ENCODE measurements at places on chromosomes 7 and 10.
A peak's percentile ranks its signal among the peaks of the same experiment; 100 is the strongest.

DNA sequence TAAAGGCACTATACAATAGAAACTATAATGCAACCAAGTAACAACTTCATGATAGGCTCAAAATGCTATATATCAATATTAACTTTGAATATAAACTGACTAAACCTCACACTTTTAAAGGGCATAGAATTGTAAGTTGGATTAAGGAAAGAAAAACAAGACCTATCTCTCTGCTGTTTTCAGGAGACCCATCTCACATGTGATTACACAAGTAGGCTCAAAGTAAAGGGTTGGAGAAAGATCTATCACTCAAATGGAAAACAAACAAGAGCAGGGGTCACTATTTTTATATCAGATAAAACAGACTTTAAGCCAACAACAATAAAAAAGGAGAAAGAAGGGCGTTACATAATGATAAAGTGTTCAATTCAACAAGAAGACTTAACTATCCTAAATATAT is 155.5 kb downstream of the CDK14 start:
- DNase-seq, result no peak

DNA sequence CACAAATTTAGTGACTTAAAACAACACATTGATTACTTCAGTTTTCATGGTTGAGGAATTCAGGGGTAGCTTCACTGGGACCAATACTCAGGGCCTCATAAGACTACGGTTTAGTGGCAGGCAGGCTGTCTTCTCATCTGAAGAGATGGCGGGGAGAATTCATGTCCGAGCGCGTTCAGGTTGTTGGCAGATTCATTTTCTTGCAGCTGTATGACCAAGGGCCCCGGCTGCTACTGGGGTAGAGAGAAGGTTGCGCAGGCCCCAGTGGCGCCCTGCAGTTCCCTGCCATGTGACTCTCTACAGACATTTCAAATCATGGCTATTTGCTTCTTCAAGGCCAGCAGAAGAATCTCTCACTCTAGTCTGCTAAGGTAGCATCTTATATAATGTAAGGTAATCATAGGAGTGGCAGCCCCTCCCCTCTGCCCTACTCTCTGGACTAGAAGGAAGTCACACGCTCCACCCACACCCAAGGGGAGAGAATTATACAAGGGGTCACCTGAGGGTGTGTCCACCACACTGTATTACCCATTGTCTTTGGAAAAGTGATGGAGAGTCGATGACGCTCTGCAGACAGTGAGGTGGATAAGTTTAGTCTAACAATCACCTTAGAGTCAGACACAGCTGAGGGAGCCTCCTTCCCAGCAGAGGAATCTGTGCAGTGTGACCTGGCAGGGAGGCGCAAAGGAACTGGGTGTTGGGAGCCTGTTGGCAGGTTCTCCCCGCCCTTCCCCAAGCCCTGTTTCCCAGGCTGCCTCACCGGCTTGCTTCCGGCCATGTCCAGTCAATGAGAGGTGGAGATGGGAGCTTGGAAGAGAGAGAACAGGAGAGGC is 35.7 kb upstream of the PLEKHA1 start:
- no peak for DNase-seq

DNA sequence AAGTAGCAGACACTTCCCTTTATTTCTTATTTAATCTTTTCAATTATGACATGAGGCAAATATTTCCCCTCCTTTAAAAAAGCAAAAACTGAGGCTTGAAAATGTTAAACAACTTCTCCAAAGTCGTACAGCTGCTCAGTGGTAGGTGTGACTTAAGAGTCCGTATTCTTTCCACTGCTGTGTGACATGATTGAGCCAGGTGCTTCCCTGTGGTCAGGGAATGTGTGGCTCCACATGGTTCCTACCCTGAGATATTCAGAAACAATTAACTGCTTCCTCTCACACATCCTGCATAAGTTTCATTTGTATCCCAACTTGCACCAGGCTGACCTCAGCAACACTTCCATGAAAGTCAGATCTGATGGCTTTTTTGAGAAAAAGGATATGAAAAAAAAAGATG is 13.6 kb downstream of the OPALIN start:
- no peak for DNase-seq

- no peak for DNase-seq
Observed at GRCh38 chr10:57351076-57351475, 916.6 kb downstream of the IPMK start.

- DNase-seq, result peak; percentile 46
Observed at GRCh38 chr10:69846293-69846921, 44.7 kb downstream of the COL13A1 start.

- DNase-seq, result no peak
Observed at GRCh38 chr7:29859104-29859503, 52.8 kb downstream of the WIPF3 start.

GRCh38 chr7:104650991-104651640 is 322.7 kb downstream of the LHFPL3 start:
- peak; percentile 14 for DNase-seq

- DNase-seq, result no peak
Observed at GRCh38 chr10:25222085-25222660, 47.4 kb downstream of the GPR158 start.

- no peak for DNase-seq
Observed at GRCh38 chr10:67883710-67884312, 645 bp upstream of the SIRT1 start.

GRCh38 chr10:76649723-76650127 is 987.9 kb downstream of the KCNMA1 start:
- DNase-seq, result peak; percentile 75

DNA sequence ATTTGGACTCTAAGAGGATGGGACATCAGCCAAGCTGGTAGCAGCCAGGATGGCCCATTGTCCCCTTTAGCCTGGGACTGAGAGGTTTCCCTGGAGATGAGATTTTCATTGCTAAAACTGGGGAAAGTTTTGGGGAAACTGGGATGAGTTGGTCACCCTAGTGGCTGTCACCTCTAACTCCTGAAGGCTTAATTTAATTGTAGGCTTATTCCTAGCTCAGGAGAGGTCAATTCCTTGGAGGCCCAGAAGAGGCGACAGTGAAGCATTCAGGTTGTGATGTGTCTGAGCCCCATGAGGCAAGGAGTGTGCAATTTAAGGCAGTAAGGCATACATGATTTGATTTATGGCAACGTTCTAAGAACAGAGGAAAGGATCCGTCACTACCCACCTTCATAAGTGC is 24.9 kb upstream of the JAZF1 start:
- DNase-seq, result no peak

DNA sequence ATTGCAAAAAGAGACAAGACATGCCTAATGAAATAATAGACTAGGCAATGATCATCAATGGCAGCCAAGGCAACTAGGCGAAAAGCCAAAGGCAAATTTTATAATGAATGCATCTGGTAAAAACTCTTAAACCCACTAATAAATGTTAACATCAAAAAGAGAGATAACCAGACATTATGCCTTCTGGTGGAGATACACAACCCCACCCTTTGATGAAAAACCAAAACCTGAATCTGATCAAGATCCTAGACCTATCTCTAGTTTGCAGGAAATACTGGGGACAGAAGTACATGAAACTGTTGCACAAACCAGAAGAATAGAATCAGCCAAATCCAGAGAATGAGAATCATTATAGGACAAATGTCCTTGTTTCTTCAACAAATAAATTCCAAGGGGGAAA is 22.0 kb upstream of the GSAP start:
- no peak for DNase-seq

- no peak for DNase-seq
Observed at GRCh38 chr10:43952760-43953159, 304.1 kb upstream of the ZNF32 start.

GRCh38 chr7:121138262-121138933 is 149.9 kb downstream of the CPED1 start:
- DNase-seq, result peak; percentile 53

DNA sequence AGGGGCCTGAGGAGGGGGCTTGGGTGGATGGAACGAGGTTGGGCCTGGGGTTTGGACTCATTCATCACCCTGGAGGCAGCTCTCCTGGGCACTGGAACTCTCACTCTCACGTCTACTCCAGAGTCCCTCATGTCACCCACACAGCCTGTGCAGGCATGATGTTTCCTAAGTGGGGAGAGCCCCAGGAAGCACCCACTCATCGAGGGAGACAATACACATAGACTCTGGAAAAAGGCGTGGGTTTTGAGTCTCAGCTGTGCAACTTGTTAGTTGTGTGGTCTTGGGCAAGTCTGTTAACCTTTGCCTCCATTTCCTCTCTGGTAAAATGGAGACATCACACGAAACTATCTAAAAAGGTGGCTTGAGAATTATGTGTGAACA is 25.9 kb upstream of the RBM20 start:
- no peak for DNase-seq

- DNase-seq, result no peak
Observed at GRCh38 chr10:131738396-131738735, 162.4 kb upstream of the PPP2R2D start.

- peak; percentile 77 for DNase-seq
Observed at GRCh38 chr7:140638173-140638791, 2.3 kb downstream of the DENND2A start.

DNA sequence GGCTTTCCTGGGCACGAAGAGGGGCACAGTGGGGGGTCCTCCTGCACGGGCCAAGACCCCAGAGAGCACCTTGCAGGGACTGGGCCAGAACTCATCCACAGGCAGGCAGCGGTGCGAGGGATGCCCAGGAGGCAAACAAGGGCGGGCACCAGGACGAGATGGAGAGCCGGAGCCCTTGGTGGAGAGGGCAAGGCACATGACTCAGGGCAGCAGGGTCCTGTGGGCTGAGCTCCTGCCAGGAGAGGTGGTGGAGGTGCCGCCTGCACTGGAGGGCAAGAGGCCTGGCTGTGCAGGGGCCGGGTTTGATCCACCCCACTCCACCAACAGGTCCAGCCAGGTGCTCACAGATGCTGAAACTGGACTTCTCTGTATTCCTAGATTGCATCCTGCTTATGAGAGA is 170.9 kb downstream of the TCERG1L start:
- no peak for DNase-seq

- no peak for DNase-seq
Observed at GRCh38 chr10:124266468-124267230, 152.1 kb downstream of the OAT start.

DNA sequence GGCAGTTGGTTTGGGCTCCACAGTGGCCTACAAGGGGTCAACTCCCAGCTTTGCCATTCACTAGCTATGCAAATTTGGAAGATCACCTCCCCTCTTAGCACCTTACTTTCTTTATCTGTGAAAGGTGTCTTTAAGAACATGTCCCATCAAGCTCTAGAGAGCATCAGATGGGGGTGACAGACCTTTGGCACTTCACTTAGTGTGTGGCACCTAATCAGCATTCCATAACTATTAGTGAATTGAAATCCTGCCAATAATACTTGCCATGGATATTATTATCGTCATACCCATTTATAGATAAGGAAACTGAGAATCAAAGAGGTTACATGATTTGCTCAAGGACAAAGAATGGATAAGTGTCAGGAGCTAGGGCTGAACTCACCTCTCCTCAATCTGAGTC is 51.9 kb downstream of the PLPP4 start:
- DNase-seq, result no peak

- no peak for DNase-seq
Observed at GRCh38 chr10:129768437-129769355, 195.4 kb downstream of the EBF3 start.

DNA sequence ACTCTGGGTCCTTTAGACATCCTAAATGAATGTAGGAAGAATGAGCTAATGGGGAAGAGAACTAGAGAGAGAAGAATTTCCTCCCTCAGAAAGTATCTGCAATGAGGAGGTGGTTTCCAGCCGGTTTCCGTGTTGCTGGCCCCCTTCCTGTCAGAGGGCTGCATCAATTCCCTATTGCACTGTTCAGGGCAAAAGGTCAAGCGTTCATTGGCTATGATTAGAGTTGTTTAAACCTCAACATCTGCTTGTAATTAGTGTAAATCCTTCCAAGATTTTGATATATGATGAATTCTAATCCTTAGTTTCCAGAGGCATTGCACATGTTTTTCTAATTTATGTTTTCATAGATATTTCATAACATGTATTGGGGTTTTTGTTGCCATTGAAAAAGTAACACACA is 107.3 kb upstream of the SGCE start:
- peak; percentile 6 for DNase-seq

DNA sequence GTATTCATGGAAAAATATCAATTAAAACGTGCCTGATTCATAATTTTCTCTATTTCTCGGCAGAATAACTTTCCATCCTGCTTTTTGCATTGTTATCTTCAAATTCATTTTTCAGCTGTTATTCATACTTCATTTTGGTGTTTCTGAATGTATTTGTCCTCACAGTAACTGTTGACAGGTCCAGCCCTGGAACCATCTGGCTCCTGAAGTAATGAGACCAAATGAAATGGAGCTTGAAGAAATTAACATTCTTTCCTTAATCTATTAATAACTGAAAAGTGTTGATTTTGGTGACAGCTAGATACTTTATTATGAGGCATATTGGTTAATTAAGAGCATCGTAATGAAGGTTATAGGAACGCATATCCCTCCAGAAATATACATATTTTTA is 257.0 kb upstream of the MINDY3 start:
- no peak for DNase-seq

DNA sequence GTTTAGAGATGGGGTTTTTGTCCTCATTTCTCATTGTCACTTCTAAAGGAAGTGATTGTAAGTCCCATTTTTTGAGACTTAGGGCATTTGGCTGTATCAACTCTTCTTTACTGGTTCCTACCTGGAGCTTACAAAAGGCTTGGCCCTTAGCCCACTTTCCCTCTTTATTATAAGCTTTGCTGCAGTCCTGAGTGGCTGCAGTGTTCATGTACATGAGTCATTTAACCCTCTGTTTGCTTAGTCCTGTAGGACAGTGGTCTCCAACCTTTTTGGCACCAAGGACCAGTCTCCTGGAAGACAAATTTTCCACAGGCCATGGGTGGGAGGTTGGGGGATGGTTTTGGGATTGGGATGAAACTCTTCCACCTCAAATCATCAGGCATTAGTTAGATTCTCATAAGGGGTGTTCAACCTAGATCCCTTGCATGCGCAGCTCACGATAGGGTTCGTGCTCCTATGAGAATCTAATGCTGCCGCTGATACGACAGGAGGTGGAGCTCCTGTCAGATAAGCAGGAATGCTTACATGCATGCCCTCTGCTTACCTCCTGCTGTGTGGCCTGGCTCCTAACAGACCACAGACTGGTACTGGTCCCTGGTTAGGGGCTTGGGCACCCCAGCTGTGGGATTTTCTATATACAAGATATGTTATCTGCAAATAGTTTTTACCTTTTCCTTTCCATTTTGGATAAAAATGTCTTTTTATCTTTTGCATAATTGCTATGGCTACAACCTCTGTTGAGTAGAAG is 99.7 kb downstream of the CCSER2 start:
- no peak for DNase-seq

DNA sequence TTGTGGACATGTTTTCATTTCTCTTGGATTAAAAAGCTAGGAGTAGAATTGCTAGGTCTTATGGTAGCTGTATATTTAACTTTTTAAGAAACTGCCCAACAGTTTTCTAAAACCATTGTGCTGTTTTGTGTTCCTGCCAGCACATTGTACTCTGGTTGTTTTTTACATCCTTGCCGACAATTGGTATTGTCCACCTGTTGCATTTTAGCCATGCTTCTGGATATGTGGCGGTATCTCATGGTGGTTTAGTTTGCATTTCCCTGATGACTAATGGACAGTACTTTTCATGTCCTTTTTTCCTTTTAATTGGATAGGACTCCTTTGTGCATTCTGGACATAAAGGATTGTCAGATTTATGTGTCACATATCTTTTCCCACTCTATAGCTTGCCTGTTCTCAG is 45.5 kb downstream of the STK17A start:
- DNase-seq, result no peak
